Retina (tissue), 1 donor: ENCODE measurements at places on chromosomes 3 and 15.
A peak's percentile ranks its signal among the peaks of the same experiment; 100 is the strongest.

GRCh38 chr3:49032646-49033304 is 3.6 kb upstream of the IMPDH2 start:
- no peak for DNase-seq

DNA sequence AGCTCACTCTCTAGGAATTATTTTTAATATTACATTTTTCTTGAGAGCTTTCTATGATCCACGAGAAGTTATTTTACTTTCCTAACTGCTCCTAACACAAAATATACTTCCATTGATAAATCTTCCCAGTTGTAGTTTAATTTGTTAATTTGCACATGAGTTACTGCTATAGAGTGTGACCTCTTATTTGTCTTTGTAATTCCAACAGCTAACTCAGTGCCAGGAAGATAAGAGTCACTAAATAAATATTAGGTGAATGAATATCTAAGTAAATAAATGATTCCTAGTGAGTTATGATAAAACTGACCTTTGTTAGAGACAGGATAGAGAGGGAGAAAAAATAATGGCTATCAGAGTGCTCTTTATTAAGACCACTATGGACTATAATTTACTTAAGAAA is 319.9 kb downstream of the NAALADL2 start:
- no peak for DNase-seq

DNA sequence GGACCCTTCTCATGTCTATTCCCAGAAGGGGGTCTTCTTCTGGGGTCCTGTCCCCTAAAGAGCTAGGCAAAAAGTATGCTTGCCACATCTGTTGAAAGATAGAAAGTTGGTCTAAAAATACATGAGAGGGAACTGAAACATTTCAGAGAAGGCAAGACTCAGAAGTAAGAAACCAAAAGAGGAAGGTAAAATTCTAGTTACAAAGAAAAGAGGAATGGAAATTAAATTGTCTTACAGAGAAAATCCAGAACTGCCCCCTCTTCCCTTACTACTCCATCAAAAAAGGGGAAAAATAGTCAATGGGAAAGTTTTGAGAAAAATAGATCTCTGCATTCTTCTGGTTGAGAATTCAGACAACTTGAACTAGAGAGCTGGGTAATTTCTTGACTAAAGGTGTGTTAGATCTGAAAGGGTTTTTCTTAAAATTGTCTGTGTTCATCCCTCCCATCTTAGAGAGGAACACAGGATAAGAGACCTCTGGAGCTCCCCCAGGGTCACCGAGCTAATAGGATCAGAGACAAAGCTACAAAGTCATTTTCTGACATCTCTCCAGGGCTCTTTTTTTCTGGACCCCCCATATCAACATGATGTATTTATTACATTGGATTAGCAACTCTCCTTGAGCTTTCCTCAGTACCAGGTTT is 32.3 kb upstream of the CCR2 start:
- DNase-seq: no peak

DNA sequence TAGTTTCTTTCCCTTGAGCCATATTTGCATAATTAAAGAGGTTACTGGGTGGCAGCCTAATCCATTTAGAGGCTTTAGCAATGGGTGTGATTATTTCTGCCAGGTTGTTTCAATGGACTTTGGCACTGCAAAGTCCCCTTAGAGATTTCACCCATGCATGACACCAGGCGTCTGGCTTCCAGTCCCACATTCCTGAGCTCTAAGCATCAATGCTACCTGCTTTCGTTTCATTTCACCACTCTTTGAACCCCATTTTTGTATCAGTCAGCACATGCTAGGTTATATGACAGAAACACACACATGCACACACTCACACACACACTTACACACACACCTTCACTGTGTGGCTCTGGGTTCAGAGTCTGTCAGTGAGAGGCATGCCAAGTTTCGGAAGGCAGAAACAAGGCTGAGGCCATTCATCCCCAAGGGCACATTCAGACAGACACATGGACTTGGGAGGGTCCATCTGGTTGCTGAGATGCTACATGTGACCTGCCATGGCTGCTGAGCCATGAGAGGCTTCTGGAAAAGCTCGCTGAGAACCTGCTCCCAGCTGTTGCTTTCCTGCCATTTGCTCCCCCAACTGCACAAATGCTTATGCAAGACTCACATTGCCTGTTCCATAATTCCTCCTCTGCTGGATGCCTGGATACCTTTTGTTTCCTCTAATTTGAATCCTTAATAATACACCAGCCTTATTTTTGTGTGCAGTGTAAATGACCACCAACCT is 354.1 kb downstream of the GABRG3 start:
- DNase-seq: no peak

- DNase-seq: no peak
Measured at GRCh38 chr3:187783098-187783497, 37.8 kb upstream of the BCL6 start.

DNA sequence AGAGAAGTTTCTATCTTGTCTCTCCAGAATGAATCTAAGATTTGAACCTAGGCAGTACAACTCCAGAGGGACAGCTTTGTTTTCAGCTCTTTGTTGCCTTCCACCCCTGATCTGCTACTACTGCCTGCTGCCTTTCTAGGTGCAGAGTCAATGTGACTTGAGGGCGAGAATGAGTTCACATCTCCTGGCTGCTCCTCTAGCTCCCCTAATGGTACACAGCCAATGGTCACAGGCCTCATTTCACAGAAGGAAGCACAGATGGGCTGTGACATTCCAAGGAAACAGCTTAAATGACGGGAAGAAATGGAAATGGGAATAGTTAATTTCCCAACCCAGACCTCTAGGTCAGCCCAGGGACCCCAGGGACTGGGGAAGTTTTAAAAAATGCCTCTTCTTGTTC is 32.4 kb downstream of the FAM43A start:
- DNase-seq: peak; percentile 38

DNA sequence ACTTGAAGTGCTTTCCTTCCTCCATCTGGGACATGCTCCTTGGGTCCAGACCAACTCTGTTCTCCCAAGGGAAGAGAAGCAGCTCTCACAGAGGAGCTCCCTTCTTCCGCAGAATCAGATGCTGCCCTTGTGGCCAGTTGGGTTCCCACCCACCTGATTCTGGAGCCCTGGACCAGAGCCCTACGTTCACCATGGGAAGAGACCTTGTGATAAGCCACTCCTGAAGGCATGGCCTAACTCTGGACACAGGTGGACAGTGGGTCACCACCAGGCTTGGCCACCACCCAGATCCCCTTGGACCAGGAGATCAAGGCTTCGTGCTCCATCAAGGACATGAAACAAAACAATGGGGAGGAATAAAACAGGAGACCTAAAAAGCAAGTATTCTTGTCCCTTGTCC is 172.2 kb downstream of the RPLP1 start:
- no peak for DNase-seq
